ENCODE measurements at places on chromosomes 11 and 22. TPM values are rescaled to one million over a fixed set of nuclear protein-coding genes. Genes with fewer than 3 reads are reported as not detected.

- H3K36me3 ChIP-seq: no peaks in the 10 kb centered on the region
- no peak for DNase-seq
- H3K27ac ChIP-seq: peak overlapping the region; percentile 52
- H3K4me1 ChIP-seq: peaks cover 41% of the 10 kb centered on the region
- no peaks in the 10 kb centered on the region for H3K27me3 ChIP-seq
Measured at GRCh38 chr11:47524291-47524874, 28.5 kb downstream of the CELF1 start.

GRCh38 chr11:121063728-121064127 lies 37.3 kb upstream of the TECTA start:
- H3K27me3 ChIP-seq: no peaks in the 10 kb centered on the region
- no peaks in the 10 kb centered on the region for H3K36me3 ChIP-seq
- peaks cover 4% of the 10 kb centered on the region for H3K4me1 ChIP-seq
- DNase-seq: peak; percentile 65

GRCh38 chr22:41048791-41049717 lies 43.3 kb upstream of the EP300 start:
- H3K27ac ChIP-seq: no peak overlapping the region
- DNase-seq: peak; percentile 64
- no peaks in the 10 kb centered on the region for H3K4me1 ChIP-seq

- H3K4me1 ChIP-seq: no peaks in the 10 kb centered on the region
- no peaks in the 10 kb centered on the region for H3K36me3 ChIP-seq
- peak; percentile 5 for DNase-seq
- H3K27me3 ChIP-seq: no peaks in the 10 kb centered on the region
- no peak overlapping the region for H3K27ac ChIP-seq
Measured at GRCh38 chr11:87425943-87426342, 388.2 kb downstream of the TMEM135 start.

- no peaks in the 10 kb centered on the region for H3K27me3 ChIP-seq
- H3K4me1 ChIP-seq: 0 out of 2 replicates have a peak, but pooled peaks cover 7% of the 10 kb centered on the region
- peak; percentile 1 for DNase-seq
- H3K36me3 ChIP-seq: no peaks in the 10 kb centered on the region
- H3K4me3 ChIP-seq: no peak overlapping the region
- no peak overlapping the region for H3K27ac ChIP-seq
Measured at GRCh38 chr11:28043930-28044709, 63.8 kb downstream of the KIF18A start.

DNA sequence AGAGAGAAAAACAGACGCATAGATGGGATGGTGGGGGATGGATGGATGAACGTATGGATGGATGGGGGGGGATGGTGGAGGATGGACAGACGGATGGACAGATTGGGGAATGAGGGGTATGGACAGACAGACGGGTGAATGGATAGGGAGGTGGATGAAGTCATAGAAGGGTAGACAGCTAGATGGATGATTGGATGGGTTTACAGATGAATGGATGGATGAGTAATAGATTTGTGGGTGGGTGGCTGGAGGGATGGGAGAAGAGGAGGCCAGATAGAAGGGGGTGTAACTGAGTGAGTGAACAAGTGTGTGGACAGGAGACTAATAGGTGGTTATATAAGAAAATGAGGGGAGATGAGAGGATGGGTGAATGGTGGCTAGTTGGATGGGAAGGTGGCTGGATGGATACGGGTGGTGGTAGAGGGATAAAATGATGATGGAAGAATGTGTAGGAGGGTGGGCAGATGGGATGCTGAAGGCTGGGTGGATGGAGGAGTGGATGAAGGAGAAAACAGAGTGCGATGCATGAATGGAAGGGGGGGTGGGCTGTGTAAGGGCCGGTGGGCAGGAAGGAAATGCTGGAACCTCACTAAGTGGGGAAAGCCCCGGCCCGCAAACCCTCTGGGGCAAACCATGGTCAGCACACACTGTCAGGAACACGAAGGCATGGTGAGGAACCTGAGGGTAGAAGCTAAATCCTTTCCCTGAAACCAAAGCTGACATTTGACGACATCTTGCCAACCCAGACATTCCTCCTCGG lies 21.6 kb downstream of the ARVCF start:
- no peak overlapping the region for H3K4me3 ChIP-seq
- no peaks in the 10 kb centered on the region for H3K27me3 ChIP-seq
- H3K27ac ChIP-seq: no peak overlapping the region
- no peaks in the 10 kb centered on the region for H3K36me3 ChIP-seq
- H3K4me1 ChIP-seq: peaks cover 11% of the 10 kb centered on the region

DNA sequence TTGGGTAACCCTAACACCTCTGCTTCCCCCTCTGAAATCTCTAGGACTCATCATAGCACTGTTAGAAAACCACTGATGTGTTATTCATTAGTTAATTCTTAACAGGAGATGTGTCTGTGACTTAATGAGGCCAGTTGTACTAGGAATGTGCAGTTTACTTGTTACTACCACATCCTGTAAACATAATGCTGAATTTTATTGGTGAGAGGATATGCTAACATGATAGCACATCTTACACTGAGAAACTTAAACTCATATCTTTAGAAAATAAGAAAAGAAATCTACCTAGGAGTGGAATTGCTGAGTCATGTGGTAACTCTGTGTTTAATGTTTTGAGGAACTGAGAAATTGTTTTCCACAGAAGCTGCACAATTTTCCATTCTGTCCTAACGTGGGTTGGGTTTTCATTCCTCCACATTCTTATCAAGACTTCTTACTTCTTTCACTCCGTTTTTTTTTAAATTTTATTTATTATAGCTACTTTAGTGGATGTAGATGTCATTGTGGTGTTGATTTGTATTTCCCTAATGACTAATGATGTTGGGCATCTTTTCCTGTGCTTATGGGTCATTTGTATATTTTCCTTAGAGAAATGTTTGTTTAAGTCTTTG lies 33.7 kb downstream of the RNF121 start:
- peaks cover 8% of the 10 kb centered on the region for H3K36me3 ChIP-seq
- H3K27me3 ChIP-seq: no peaks in the 10 kb centered on the region
- H3K4me3 ChIP-seq: no peak overlapping the region
- no peaks in the 10 kb centered on the region for H3K4me1 ChIP-seq

DNA sequence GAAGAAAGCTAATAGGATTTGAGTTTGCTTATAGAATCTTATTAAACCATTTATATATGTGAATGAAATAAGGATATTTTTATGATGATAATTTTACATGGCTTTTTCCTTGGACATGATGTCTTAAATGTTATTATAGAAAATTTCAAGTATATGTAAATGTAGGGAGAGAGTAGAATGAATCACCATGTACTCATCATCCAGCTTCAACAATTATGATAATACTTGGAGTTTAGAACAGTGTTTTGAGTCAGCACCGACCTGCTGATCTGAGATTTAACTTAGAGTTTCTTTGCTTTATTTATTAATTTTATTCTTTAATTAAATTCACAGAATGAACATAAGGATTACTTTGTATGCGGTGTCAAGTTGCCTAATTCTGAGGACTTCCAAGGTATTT lies 193.5 kb downstream of the UVRAG start:
- no peaks in the 10 kb centered on the region for H3K27me3 ChIP-seq
- H3K4me3 ChIP-seq: no peak overlapping the region
- DNase-seq: no peak
- no peaks in the 10 kb centered on the region for H3K4me1 ChIP-seq
- H3K36me3 ChIP-seq: no peaks in the 10 kb centered on the region
- no peak overlapping the region for H3K27ac ChIP-seq

DNA sequence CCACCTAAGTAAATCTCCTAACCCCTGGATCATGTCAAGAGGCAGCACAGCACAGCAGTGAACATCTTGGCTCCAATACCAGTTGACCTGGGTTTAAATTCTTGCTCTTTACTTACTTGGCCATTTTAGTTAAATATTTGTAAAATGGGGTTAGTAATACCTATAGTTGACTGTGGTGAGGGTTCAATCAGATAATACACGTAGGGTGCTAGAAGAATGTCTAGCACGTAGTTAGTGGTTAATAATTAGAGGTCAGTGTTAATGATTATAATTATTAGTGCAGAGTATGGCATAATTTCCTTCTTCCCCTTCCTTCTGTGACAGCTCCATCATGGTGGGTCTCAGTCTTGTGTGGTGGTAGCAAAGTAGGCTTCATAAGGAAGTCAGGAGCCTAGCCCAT lies 520.8 kb downstream of the INSC start:
- no peak overlapping the region for H3K4me3 ChIP-seq
- H3K27ac ChIP-seq: no peak overlapping the region
- no peak for DNase-seq
- no peaks in the 10 kb centered on the region for H3K36me3 ChIP-seq
- no peaks in the 10 kb centered on the region for H3K4me1 ChIP-seq

GRCh38 chr11:72343006-72343756 lies 91.2 kb downstream of the CLPB start:
- H3K4me3 ChIP-seq: no peak overlapping the region
- H3K4me1 ChIP-seq: no peaks in the 10 kb centered on the region
- H3K27me3 ChIP-seq: no peaks in the 10 kb centered on the region
- no peak for DNase-seq
- H3K36me3 ChIP-seq: no peaks in the 10 kb centered on the region

DNA sequence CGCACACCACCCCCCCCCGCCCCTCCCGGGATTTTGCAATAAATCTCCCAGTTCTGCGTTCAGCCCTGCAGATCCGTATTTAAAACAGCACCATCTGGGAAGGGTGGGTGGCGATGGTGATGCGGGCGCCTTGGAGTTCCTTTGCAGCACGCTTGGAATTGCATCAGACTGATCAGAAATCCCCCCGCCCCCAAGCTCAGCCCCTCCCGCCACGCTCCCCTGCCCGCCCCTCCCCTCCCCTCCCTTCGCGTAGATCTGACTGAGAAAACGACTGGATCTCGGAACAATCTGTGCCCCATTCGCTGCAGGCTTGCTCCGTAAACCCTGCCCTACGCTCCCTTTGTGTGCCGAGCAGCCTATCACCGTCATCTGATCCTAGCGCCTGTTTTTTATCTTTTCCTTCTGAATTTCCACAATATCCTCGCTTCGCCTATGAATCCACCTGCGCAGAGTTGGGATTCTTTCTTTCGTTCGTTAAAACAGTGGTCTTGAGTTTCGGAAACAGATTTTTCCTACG lies 18.1 kb upstream of the BDNF start:
- H3K27ac ChIP-seq: peak overlapping the region; percentile 99
- H3K4me1 ChIP-seq: peaks cover 27% of the 10 kb centered on the region
- H3K36me3 ChIP-seq: no peaks in the 10 kb centered on the region
- peak; percentile 93 for DNase-seq
- H3K4me3 ChIP-seq: peak overlapping the region; percentile 82
- H3K27me3 ChIP-seq: peaks cover 32% of the 10 kb centered on the region

DNA sequence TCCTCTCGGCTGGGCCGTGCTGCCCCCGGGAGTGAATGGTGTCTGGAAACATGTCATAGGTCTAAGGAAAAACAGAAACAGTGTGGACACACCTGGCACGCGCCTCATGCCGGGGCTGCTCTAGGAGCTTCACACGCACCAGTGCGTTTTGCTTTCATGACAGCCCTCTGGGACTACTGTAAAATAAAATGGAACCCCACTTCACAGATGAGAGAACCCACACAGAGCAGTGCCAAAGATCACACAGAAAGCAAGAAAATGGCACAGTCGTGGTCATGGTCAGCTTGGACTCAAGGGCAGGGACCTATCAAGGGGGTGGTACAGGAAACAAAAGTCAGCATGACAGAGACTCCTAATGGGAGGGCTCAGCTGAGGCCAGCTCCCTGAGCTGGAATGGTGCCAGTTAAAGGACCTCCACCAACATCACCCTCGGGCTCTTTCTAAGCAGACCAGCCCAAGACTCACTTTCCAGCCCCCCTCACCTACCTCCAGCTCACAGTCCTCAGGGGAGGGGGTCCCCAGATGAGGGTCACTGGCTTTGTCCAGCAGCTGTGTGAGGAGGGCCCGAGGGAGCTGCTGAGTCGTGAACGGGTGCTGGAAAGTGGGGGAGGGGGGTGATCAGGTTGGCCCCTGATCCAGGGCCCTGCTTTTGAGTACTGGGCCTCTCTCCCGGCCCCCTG lies 3.3 kb downstream of the MAP4K2 start:
- H3K4me1 ChIP-seq: peaks cover 4% of the 10 kb centered on the region
- no peaks in the 10 kb centered on the region for H3K36me3 ChIP-seq
- no peaks in the 10 kb centered on the region for H3K27me3 ChIP-seq
- no peak for DNase-seq

- peaks cover 4% of the 10 kb centered on the region for H3K4me1 ChIP-seq
- H3K4me3 ChIP-seq: no peak overlapping the region
- no peak for DNase-seq
- H3K36me3 ChIP-seq: no peaks in the 10 kb centered on the region
Measured at GRCh38 chr11:104529213-104529612, 365.3 kb upstream of the PDGFD start.

GRCh38 chr11:15038963-15039362 lies 34.4 kb upstream of the CALCB start:
- no peak overlapping the region for H3K27ac ChIP-seq
- H3K27me3 ChIP-seq: no peaks in the 10 kb centered on the region
- H3K4me3 ChIP-seq: no peak overlapping the region
- DNase-seq: peak; percentile 30

DNA sequence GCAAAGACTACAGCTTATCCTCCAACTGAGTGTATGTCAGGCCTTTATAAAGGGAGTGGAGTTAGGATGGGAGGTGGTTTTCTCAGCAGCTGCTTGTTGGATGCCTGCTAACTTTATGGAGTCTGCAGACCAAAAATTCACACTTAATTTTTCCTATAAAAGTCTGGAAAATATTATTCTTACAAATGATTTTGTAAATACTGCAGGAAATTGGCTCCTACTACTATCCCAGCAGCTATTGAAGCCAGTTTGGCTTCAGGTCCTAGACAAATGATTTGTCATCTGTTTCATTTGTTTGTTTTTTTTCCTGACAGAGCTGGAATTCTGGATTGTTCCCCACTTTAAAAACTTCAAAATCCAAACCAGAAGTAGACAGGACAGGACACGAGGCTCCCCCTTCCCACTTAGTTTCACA lies 292.5 kb downstream of the TMEM135 start:
- H3K4me3 ChIP-seq: no peak overlapping the region
- H3K36me3 ChIP-seq: no peaks in the 10 kb centered on the region
- no peaks in the 10 kb centered on the region for H3K4me1 ChIP-seq
- no peak overlapping the region for H3K27ac ChIP-seq
- DNase-seq: no peak
- H3K27me3 ChIP-seq: no peaks in the 10 kb centered on the region

GRCh38 chr11:13771151-13771550 lies 102.7 kb downstream of the FAR1 start:
- no peak overlapping the region for H3K27ac ChIP-seq
- H3K4me3 ChIP-seq: no peak overlapping the region
- no peaks in the 10 kb centered on the region for H3K4me1 ChIP-seq
- no peak for DNase-seq

Gene TBX1
- 0.19 TPM for polyA plus RNA-seq

Gene GRIK4
- polyA plus RNA-seq: 0.63 TPM

Gene TRIM6
- 24.3 TPM for polyA plus RNA-seq

Gene TAF6L
- 21.8 TPM for polyA plus RNA-seq

Gene SEC14L2
- polyA plus RNA-seq: 2.5 TPM

Gene ARHGAP20
- 0.05 TPM for polyA plus RNA-seq

Gene TRAF6
- polyA plus RNA-seq: 4.2 TPM

Gene CRYBB3
- 0.52 TPM for polyA plus RNA-seq
